Activated naive CD4-positive, alpha-beta T cell treated with anti-CD3 and anti-CD28 coated beads for 36 hours (primary cell): ENCODE measurements at places on chromosomes 7 and 10. TPM values are rescaled to one million over a fixed set of nuclear protein-coding genes. Genes with fewer than 3 reads are reported as not detected.

DNA sequence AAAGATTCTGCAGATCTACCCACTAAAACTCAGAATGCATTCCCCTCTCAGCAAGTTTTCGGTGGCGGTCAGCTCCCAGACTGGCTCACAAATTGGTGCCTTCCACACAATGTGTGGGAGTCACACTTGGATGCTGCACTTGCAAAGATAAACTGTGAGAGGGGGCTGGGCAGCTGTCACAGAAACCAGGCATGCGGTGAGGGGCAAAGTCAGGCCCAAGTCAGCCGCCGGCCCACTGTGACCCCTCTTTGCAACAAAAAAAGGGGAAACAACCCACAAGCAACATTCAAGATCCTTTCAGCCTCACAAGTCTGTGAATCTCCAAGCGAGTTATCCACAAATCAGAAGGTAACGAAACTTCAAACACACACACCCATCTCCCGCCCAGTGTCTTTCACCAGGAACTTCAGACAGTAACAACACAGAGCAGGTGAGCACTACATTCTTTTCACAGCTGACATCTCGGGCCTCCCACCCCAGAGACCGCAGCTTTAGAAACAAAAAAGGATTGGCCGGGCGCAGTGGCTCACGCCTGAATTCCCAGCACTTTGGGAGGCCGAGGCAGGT lies 32.0 kb downstream of the SNX8 start:
- no peak for DNase-seq

- no peak for DNase-seq
Observed at GRCh38 chr7:45217358-45217757, 59.8 kb downstream of the RAMP3 start.

DNA sequence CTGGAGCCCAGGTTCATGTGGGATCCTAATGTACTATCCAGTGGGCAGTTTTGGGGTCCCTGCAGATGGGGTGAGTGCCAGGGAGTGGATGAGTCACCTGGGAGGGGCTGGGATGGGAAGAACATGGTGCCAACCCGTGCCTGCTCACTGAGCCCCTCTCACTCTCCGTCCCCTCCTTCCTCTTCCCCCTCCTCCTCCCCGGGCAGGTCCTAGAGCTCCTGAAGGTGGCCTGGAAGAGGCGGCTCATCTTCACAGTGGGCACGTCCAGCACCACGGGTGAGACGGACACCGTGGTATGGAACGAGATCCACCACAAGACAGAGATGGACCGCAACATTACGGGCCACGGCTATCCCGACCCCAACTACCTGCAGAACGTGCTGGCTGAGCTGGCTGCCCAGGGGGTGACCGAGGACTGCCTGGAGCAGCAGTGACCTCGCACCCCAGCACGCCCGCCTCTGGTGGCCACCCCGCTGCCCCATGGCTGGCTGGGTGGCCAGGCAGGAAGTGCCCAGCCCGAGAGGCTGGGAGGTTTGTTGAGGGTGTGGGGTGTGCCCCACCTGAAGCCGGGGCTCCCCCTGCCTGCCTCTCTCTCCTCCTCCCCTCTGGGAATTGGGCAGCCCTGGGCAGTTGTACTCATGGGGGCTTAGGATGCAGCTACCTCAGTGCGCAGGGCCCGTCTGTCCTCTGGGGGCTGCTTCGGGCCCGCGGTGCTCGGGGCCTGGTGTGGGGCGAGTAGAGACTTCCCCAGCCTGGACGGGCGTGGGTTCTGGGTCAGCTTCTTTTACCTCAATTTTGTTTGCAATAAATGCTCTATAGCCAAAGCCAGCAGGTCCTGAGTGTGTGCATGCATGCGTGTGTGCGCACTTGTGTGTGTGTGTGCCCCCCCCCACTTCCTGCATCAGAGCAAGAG lies 4.9 kb upstream of the UPK3B start:
- DNase-seq: no peak

SHH gene
- not detected for total RNA-seq

BBS9 gene
- total RNA-seq: 7.4 TPM

- no peak for DNase-seq
Observed at GRCh38 chr10:48701139-48701901, 16.6 kb downstream of the WDFY4 start.

DNA sequence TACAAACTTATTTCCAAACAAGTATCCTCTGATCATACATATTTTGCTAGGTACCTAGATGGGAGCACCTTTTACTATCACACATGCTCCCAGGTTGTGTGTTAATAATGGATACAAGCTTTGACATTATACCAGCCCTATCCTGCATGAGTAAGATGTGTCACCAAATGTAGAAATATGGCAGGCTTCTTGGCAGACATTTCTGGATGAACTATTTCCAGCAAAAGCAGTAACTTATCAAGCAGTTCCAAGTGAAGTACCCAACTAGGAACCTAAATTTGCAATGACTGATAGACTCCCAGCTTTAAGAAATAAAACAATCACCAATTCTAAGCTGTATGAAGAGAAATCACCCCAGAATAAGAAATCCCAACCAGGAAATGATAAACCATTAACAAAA lies 103.7 kb upstream of the TMEM72 start:
- no peak for DNase-seq

SLC16A12 gene
- total RNA-seq: not detected

GRCh38 chr7:19000410-19000809 lies 117.0 kb downstream of the TWIST1 start:
- no peak for DNase-seq

- no peak for DNase-seq
Observed at GRCh38 chr7:130566168-130566897, 74.4 kb downstream of the MEST start.

GRCh38 chr7:117588352-117588794 lies 108.5 kb downstream of the CFTR start:
- no peak for DNase-seq

DNA sequence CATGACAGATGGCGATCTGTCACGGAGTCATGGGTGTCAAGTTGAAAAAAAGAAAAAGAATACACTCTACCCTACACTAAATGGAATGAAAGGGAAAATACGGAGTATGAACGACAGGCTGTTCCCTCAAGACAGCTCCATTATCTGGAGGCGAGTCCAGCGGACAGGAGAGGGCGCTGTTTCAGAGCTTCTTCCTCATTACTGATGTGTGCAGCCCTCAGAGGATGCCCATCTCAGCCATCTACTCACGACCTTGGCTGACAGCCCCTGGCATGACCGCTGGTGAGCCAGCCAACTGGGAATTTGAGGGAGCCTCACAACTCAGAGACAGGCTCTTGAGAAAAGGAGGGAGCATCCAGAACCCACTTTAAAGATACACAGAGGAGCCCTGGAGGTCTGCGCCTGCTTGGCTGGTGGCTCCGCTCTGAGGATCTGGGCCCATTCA lies 49.6 kb upstream of the SMNDC1 start:
- DNase-seq: peak; percentile 98

PDZD7 gene
- 0.62 TPM for total RNA-seq

GRCh38 chr10:22704942-22705341 lies 9.4 kb downstream of the PIP4K2A start:
- no peak for DNase-seq
